ENCODE measurements at places on chromosomes 1 and 21.

DNA sequence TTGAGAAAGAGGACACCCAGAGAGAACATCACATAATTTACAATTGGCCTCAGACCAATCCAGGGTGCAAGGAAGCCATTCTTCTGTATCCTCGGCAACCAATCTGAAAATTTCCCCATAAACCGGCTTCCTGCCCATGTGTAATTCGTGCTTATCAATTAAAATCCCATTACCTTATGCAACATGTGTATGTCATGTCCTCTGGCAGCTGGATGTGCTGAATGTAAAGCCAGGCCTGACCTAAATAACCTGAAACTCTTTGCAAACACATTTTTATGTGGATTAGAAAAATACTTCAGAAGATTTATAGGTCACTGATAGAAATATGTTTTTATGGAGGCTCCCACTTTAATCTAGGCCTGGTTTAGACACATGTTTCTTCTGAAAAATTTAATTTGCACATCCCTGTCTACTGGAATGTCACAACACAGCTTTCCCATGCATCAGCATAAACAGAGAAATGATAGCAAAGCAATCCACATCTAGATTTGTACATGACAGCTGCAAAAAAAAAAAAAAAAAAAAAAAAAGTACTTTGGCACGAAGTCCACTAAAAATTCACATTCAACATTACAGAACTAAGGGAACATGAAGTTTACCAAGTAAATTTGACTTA lies 69.4 kb upstream of the SAMSN1 start:
- DNase-seq: no peak

DNA sequence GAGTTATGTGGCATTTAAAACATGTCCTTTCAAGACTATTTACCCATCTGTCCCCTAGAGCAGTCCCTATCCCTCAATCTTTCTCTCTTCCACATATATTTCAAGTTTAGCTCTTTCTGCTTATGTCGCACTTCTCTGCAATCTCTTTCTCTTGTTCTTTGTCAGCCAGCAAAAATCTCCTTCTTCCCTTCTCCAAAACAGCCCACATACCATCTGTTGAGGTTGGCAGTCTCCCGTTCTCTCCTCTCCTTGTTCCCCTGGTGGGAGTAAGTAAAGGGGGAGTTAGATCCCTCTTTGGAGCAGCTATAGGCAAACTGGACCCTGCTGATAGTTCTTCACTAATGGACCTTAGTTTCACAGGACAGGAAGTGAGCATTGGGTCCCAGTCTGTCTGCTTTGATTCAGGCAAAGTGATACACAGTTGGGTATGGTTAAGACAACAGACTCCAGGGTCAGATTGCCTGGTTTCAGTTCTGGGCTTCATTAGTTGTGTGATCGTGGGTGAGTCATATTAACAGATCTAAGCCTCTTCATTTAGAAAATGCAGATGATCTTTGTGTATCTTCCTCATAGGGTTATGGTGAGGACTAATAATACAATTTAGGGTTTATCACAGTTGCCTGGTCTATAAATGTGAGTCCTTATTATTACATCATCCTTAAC lies 19.7 kb downstream of the BRINP2 start:
- no peak for DNase-seq

DNA sequence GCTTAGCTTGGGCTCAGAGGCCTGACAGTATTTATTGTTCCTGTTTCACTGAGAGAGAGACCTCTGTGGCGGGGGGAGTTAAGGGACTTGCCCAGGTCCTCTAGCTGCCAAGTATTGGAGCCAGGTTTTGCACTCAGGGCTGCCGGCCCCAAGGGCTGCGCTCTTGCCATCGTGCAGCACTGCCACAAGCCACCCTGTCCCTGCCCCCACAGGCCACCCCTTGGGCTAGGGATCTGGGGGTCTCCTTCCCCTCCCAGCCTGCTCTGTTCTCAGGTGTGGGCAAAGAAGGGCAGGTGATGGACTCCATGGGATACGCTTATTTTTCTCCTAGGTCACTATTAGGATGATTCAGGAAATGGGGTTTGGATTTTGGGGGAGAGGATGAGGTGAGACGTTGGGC lies 8.7 kb downstream of the KIAA1614 start:
- no peak for DNase-seq

DNA sequence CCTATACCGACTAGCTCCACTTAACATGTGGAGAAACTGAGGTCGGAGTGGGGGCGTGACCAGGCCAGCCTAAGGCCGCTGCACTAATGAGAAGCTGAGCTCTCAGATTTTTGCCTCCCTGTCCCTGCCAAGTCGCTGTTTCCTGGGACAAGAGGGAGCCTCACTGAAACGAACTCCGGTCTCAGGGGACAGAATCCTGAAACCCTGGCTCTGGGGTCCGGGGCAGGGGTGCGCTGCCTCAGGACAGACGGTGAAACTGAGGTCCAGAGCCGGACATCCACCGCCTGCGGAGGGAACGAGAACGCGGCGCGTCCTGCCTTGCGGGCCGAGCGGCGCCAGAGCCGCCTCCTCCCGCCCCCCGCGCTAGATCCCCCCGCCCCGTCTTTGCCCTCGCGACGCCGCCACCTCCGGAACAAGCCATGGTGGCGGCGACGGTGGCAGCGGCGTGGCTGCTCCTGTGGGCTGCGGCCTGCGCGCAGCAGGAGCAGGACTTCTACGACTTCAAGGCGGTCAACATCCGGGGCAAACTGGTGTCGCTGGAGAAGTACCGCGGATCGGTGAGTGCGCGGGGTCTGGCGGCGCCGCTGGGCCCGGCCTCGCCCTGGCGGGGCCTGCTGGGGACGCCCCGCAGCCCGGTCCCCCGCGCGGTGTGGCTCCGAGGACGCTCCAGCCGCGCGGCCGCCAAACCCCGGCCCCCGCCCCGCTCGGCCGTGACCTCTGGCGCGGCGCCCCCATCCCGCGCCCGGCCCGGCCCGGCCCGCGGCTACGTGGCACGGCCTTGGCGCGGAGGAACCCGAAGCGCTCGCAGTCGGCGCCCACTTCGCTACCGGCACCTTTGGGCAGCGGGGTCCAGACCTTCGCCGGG lies at the start of gene GPX7:
Gene GPX7 (plus strand): TSS at position 381 of the 865 bp plus-strand sequence. CDS start 39 bp downstream, at position 420.
- no peak for DNase-seq

- DNase-seq: no peak
These were observed 142.3 kb upstream of the TMPRSS15 start for GRCh38 chr21:18545908-18546307.

DNA sequence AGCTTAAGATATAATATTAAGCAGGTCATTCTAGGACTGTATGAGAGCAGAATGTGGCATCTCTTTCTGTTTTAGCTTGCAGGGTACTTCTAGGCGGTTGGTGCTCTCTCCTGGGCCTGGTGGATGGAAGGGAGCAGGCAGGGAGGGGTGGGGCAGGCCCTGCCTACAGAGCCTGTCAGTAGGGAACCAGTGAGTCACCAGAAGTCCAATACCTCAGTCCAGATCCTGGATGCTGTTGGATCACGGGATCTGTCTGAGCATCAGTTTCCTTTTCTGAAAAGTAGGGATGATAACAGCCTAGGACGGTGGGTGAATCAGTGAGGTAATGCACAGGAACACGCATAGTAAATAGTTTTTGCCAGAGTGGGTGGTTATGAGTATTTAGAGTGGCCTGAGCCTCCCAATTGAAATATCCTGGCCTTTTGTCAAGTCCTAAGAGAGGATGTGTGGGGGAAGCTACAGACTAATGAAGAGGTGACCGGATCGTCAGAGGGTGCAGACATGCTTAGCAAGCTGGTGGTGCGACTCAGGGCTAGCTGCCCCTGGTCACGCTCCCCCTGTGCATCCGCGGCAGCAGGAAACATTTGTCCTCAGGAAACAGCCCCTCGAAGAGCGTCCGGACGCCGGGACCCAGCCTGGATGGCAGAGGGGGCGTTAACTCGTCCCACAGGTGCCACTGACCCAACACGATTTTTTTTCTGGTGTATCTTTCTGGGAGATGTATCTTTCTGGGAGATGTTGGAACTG lies 23.9 kb downstream of the NAV1 start:
- DNase-seq: peak; percentile 98

GRCh38 chr1:235008239-235008638 lies 120.4 kb downstream of the TOMM20 start:
- DNase-seq: no peak

DNA sequence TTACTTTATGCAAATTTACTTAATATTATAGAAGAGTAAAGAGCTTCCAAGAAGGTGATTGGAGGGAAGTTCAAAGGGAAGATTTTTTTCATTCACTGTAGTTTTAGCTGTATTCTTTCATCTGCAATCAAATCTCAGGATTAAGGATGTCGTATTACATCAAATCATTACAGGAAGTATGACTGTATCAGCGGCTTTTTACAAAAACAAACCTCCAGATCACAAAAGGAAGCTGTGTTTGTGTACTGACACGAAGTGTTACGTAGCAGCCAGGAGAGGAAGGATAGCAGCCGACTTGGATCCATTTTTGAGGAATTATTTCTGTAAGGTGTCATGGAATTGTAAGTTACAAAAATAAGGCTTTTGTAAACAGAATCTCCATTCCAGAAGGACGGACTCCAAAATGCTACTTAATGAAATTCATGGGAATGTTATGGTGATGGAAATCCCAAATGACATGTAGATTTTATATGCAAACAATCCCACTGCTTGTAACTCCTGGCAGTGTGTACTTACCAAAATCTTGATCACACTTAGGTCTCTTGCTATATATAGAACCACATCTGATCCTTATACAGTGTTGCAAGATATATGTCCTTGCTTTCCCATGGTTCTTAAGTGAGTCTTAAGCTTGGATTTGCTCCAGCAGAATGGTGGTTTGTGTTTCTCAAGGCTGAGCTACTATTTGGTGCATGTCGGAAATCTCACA lies 49.8 kb downstream of the KCNJ15 start:
- DNase-seq: peak; percentile 85

GRCh38 chr1:14263671-14264070 lies 334.8 kb upstream of the KAZN start:
- DNase-seq: no peak

DNA sequence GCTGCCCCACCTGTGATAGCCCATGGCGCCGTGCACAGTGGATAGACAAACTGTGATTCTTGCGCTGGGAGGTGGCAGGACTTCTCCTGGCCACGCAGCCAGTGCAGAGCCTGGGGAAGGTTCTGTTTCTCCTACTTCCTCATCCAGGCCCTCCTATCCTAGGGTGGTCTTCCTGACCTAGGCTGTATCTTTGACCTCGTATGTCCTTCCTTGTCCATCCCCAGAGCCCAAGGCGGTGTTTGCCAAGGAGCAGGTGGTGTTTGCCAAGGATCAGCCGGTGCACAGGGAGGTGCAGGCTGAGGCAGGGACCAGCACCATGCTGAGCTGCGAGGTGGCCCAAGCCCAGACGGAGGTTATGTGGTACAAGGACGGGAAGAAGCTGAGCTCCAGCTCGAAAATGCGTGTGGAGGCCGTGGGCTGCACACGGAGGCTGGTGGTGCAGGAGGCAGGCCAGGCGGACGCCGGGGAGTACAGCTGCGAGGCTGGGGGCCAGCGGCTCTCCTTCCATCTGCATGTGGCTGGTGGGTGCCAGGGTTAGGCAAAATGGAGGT lies 63.9 kb downstream of the OBSCN start:
- no peak for DNase-seq

DNA sequence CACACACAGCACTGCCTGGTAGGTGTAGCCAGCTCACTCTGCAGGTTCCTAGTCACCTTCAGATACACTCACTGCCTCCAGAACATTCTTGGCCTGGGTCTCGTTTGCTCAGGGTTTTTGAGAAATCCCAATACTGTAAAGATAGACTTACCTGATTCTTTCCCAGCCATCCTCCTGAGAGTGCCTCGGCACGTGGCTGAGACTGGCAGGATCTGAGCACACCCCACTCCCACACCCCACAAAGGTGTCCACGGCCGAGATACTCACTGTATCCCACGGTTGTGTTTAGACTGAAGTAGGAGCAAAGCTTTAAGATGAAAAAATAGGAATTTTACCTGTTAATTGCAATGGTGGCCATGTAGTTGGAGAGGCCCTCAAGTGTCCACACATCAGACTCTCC lies 33.4 kb downstream of the SNAP47 start:
- no peak for DNase-seq

- no peak for DNase-seq
These were observed 323.3 kb upstream of the DEPDC1 start for GRCh38 chr1:68820151-68820550.

DNA sequence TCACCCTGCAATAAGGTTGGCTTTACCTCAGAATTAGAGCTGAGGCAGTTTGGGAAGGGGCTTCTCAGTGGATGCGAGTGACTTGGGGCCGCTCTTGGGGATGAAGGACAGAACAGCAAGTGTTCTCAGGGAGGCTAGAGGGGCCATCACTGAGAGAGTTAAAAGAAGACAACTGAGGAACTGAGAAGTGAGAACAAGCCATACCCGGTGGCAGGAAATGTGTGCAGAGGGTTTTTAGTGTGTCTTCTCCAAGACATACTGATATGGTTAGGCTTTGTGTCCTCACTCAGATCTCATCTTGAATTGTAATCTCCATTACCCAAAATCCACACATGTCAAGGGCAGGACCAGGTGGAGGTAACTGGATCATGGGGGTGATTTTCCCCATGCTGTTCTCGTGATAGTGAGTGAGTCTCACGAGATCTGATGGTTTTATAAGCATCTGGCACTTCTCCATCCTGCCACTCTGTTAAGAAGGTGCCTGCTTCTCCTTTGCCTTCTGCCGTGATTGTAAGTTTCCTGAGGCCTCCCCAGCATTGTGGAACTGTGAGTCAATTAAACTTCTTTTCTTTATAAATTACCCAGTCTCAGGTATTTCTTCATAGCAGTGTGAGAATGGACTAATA lies 75.8 kb downstream of the PCBP3 start:
- DNase-seq: no peak

GRCh38 chr1:211566431-211567025 lies 12.4 kb downstream of the SLC30A1 start:
- no peak for DNase-seq

- DNase-seq: no peak
These were observed 48.8 kb downstream of the SLC9C2 start for GRCh38 chr1:173554089-173554488.

- DNase-seq: peak; percentile 44
These were observed 232.1 kb upstream of the KAZN start for GRCh38 chr1:14366091-14367018.

DNA sequence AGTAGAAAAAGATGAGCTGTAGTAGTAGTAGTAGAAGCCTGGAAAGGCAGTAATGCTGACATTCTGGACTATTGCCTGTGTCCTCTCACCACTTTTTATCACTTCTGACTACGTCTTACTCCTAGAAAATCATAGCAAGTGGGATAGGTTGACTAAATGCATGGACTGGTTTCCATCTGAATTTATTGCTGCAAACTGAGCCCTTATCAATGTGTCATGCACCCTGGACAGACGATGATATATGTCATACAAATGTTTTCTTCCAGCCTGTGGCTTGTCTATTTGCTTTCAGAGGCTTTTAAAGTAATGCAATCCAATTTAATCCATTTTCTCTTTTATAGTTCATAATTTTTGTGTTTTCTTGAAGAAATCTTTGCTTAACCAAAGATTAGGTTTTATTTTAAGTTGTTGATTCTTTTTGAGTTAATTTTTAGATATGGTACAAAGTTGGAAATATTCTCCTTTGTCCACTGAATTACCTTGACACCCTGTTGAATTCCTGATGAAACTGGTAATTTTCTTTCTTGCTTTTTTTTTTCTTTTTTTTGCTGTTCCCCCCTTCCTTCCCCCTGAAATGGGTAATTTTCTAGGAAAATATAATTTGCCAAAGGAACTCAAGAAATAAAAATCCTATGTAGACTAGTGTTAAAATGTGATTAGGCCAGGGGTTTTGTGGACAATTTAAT lies 47.1 kb downstream of the PHACTR4 start:
- DNase-seq: no peak

GRCh38 chr1:198970916-198971315 lies 332.1 kb downstream of the PTPRC start:
- DNase-seq: no peak

Measured in A172 (cell line).